ENCODE measurements at places on chromosomes 1 and 21.
A peak's percentile ranks its signal among the peaks of the same experiment; 100 is the strongest.

GRCh38 chr1:177568622-177569021 lies 397.9 kb downstream of the BRINP2 start:
- DNase-seq: no peak

GRCh38 chr1:43270421-43271095 lies 775 bp downstream of the TMEM125 start:
- no peak for DNase-seq

GRCh38 chr1:37420456-37420855 lies 53.9 kb upstream of the ZC3H12A start:
- DNase-seq: peak; percentile 12

- DNase-seq: peak; percentile 47
Measured at GRCh38 chr1:230231774-230232145, 164.7 kb downstream of the GALNT2 start.

DNA sequence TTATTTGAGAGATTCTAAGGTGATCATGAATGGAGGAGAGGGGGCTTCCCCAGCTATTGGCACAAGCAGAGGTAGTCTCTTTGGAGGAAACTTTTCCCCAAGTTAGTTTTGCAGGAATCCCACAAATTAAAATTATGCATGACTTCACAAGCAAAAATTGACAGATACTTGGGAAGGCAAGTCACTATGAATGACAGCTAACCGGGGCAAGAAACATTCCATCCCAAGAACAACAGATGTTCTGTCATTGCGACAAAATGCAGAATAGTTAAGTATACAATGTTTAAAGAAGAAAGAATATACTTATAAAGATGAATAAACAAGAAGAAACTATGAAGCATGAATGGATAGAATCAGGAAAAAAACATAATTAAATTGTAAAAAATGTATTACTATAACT lies 27.1 kb upstream of the SIM2 start:
- DNase-seq: no peak

DNA sequence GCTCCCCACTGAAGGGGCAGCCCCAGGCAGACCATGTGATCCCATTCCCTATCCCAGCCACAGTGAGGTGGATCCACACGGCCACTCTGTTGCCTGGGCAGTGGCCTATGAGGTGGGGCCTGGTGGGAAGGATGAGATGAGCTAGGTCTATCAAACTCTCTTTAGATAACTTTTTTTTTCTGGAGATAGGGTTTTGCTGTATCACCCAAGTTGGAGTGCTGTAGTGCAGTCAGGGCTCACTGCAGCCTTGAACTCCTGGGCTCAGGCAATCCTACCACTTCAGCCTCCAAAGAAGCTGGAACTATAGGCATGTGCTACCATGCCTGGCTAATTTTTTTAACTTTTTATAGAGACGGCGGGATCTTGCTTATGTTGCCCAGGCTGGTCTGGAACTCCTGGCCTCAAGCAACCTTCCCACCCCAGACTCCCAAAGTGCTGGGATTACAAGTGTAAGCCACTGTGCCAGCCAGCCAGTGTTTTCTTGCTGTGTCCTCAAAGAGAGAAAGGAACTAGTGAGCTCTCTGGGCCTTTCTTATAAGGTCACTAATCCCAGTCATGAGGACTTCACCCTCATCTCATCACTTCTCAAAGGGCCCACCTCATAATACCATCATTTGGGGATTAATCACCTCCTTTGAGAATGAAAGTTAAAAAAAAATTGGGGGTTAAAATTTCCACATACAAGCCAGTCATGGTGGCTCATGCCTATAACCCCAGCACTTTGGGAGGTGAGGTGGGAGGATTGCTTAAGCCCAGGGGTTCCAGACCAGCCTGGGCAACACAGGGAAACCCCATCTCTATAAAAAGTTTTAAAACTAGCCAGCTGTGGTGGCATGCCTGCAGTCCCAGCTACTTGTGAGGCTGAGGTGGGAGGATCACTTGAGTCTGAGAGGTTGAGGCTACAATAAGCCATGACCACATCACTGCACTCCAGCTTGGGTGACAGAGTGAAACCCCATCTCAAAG lies 36.6 kb downstream of the H3-3A start:
- DNase-seq: no peak

- no peak for DNase-seq
Measured at GRCh38 chr1:3441410-3441847, 13.0 kb upstream of the ARHGEF16 start.

DNA sequence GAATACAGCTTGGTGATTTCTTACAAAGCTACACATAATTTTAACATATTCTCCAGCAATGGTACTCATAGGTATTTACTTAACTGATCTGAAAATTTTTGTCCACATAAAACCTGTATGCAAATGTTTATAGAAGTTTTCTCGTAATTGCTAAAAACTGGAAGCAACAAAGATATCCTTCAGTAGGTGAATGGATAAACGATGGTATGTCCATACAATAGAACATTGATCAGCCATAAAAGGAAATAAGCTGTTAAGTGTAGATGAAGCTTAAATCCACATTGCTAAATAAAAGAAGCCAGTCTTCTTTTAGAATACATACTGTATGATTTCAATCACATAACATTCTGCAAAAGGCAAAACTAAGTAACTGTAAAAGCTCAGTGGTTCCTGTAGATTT lies 224.8 kb upstream of the DPYD start:
- no peak for DNase-seq

DNA sequence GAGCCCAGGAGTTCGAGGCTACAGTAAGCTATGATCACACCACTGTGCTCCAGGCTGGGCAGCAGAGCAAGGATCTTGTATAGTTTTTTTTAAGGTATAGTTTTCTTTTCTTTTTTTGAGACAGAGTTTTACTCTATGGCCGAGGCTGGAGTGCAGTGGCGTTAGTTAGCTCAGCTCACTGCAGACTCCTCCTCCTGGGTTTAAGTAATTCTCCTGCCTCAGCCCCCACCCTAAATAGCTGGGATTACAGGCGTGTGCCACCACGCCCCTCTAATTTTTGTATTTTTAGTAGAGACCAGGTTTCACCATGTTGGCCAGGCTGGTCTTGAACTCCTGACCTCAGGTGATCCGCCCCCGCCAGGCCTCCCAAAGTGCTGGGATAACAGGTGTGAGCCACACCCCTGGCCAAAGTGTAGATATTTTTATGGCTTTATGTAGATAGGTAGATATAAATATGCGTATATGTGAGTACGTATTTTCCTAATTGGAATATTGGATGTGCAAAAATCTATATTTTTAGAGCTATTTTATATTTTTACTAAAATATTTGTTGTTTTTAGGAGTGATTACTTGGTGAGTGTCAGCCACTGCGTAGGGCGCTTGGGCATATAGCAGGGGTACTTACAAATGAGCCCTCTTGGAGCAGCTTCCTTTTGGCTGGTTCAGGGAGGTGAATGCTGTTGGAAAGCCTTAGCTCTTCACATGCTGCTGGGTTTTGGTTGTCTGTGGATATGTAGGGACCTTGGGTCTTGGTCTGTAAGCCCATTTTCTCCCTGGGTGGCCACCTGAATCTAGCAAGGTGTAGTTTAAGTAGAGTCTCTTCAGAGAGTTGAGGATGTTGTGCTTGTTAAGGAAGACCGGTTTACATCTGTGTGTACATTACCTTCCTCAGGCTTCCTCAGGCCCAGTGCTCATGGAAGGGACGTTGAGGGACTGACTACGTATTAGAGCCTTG lies 9.5 kb downstream of the KDM4A start:
- no peak for DNase-seq

DNA sequence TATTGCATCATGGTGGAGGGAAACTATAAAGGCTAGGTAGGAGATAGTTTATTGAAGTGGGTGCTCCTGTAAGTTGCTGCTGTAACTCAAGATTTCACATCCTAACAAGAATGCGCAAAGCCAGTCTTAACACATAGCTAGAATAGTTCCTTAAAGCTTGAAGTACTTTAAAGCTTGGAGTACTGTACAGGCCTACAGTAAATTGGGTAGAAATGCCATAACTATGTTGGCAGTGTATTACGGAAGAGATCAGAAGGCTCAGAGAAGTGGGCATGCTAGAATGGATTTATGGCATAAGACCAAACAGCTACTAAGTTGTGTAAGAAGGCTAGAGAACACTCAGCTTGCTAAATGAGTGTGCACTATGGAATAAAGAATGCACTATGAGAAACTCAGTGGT lies 44.5 kb downstream of the DMRTA2 start:
- DNase-seq: no peak

GRCh38 chr1:14424325-14425002 lies 174.0 kb upstream of the KAZN start:
- DNase-seq: no peak

DNA sequence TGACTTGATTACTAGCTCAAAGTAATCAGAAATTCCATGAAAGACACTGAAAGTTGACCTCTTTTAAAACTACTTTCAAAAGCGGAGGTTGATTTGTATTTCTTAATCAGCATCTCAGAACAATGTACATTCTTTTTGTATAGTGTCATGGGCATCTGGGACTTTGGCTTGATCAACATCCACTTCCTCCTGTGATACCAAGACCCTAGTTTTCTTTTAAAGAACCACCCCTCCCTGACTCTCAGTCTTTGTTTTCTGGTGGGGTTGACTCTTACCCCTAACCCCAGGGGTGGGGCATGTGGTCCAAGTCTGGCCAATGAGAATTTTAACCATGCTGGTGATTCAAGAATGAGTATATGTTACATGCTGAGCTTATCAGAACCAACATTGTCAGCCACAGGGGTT lies 21.7 kb upstream of the IRF2BP2 start:
- peak; percentile 95 for DNase-seq

- DNase-seq: no peak
Measured at GRCh38 chr1:110161849-110162248, 11.6 kb downstream of the SLC6A17 start.

DNA sequence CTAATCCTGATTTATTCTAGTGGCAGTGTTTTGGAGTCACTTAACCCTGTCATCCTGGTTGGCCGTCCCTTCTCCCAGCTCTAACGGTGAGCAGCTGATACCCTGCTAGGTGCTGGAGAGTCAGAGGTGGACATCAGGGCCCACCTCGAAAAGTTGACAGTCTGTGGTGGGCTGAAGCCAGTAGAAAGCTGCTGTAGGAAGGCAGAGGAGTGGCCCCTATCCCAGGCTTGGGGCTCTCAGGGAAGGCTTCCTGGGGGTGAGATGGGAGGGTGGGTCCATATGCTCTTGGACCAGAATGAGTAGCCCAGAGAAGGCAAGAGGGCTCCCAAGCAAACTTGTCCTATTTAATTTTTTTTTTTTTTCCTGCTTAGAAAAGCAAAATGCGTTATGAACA lies 475 bp upstream of the RPL5 start:
- DNase-seq: no peak

DNA sequence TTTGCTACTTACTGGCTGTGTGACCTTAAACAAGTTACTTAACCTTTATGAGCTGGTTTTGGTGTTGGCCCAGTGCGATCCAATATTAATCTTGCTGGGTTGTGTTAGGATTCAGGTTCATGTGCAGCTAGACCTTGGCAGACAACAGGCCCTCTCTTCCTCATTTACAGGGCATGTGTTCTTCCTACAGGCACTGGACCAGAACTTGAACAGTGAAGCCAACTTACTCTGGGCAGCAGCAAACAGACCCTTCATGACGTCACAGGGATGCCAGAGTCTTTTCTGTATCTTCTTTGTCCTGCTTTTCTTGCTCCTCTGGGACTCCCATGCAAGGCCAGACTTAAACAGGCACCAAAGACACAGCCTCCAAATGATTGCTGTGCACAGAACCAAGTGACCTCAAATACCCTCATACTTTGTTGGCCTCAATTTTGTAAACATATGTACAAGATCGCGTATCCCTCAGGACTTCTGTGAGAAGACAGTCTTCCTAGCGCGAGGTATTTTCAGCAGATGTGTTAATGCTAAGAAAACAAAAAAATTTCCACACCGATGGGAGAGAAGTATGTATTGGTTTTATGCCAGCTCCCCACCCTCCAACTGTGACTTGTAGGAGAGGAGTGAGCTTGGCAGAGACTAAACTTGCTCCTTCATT lies 73.7 kb downstream of the URB2 start:
- peak; percentile 49 for DNase-seq

GRCh38 chr1:95879498-95880050 lies 645.6 kb downstream of the RWDD3 start:
- DNase-seq: no peak

DNA sequence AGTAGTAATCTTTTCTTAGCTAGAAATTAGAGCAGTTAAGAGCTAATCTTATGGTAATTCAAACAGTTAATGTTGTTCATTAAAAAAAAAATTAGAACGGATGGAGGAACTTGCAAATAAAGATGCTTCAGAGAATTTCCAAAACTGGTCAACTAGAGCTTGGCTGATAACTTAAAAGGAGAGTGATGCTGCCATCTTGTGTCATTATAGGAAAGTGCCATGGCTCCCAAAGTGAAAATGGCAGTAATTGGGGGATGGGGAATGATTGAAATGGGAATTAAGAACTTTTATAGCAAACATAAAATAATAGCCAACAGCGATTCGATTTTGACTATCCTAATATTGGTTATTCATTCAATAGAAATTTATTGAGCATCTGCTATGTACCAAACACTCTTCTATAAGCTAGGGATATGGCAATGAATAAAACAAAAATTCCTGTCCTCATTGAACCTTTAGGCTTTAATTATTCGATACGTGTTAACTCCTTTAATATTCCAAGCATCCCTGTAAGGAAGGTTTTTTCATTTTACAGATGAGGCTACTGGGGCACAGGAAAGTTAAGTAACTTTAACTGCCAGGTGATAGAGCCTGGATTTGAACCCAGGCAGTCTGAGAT lies 5.7 kb upstream of the PLPP3 start:
- DNase-seq: peak; percentile 70

DNA sequence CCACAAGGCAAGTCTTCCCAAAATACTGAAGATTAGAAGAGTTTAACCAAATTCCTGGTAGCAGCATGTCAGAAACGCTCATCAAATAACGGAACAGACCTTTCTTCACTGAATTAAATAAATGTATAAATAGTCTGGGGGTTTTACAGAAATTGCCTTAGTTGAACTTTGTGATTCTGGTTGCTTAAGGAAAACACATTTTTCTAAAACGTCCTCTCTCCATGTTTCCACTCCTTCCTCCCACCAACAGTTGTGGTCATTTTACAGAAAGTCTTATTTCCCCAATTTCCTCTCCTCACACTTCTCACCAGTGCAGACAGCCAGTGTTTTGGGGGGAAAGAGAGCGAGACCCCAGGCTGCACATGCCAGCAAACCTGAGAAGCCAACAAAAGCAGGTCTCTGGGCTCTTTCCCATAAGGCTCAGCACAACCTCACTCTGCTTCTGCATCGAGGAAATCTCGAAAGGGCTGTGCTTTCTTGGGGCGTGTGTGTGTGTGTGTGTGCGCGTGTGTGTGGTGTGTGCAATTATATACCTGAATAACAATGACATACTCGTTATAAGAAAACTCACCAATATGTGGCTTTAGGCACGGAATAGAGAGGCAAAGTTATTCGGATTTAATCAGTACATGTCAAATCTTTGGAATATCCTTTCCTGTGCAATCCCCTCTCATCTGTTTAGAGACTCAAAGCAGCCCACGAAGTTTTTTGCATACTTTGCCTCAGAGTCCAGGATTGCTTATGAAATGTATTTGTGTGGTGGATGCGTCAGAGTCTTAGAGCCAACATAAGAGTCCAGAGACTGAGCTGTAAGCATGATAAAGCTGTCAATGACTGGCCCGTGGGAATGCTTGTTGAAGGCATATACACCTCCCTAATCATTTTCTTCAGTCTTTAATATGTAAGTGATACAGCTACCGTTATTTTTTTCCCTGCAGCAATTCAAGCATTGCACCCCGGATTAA lies 2.0 kb downstream of the KCNJ15 start:
- peak; percentile 88 for DNase-seq

- DNase-seq: peak; percentile 46
Measured at GRCh38 chr1:174258148-174258550, 98.8 kb downstream of the RABGAP1L start.

GRCh38 chr1:35605071-35605866 lies 32.2 kb downstream of the TFAP2E start:
- peak; percentile 14 for DNase-seq

Measured in fibroblast of skin of back (primary cell).